ENCODE measurements at places on chromosomes 1 and 21.
A peak's percentile ranks its signal among the peaks of the same experiment; 100 is the strongest.

GRCh38 chr1:169586067-169586394 lies 250 bp downstream of the F5 start:
- DNase-seq: no peak

DNA sequence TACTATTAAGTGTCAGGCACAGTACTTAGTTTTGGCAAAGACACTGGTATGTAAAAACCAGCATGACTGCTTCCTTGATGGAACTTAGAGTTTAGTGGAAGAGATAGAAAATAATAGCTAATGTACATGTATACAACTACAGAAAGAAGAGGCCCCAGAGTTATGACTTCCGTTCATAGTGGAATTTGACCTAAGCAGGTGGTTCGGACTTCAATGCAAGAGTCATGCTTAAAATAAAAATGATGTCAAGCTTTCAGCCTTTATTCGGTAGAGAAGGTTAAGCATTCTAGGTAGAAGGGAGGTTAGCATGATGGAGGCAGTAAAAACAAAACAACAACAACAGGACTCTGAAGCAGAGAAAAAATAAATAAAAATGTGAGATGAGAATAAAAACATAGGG lies 165.9 kb downstream of the KCNT2 start:
- no peak for DNase-seq

DNA sequence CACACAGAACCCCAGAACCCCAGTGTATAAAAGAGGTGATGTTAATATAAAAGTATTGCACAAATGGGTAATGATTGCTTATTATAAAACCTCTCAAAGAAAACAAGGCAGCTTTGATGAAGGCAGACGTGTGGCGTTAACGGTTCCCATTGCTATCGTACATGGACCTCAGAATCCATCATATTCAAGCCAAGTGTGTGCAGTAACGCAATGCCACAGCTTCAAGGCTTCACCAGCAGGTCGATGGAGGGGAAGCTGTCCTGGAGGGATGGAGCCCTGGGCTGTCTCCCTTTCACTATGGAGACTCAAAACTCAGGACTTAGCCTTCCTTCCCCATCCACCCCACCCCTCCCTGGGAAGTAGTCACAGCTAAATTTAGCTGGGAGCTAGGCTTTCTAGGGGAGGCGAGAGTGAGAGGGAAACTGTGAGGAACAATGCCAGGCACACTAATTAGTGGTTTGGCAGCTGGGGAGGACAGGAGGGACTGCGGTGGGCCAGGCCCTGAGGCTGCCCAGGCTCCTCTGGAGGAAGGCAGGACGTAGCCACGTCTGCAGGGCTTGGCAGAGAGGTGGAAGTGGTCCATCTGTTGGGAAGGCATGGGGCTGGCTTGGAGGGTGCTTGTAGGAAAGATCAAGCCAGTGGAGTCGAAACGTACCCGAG lies 121.2 kb downstream of the HMGB4 start:
- DNase-seq: no peak

DNA sequence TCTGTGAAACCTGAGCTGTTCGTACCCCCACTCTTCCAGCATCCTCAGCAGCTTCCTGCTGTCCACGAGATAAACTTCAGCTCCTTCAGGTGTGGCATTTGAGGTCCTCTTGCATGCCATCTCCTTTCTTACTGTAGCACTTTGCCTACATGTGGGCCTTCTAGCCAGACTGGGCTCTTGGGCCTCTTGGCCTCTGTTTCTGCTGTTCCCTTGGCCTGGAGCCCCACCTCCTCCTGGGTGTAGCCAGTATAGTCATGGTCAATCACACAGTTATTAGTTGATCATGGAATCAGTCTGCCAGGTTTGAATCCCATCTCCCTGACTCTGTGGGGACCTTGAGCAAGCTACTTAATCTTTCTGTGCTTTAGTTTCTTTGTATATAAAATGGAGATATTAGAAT lies 26.4 kb downstream of the TMEM53 start:
- DNase-seq: no peak

DNA sequence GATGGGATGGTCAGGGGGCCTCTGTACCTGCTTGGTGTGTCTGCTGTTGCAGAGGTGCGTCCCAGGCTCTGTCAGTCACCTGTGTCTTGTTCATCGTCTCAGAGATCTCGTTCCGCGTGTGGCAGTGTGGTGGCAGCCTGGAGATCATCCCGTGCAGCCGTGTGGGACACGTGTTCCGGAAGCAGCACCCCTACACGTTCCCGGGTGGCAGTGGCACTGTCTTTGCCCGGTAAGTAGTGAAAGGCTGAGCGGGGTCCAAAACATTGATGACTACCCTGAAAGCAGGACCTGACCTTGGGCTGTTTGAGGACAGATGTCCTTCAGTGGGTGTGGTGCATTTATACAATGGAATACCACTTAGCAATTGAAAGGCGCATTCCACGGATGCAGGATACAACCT lies 171.0 kb downstream of the PGBD5 start:
- no peak for DNase-seq

GRCh38 chr1:85321237-85321964 lies 45.0 kb upstream of the BCL10 start:
- DNase-seq: peak; percentile 63

DNA sequence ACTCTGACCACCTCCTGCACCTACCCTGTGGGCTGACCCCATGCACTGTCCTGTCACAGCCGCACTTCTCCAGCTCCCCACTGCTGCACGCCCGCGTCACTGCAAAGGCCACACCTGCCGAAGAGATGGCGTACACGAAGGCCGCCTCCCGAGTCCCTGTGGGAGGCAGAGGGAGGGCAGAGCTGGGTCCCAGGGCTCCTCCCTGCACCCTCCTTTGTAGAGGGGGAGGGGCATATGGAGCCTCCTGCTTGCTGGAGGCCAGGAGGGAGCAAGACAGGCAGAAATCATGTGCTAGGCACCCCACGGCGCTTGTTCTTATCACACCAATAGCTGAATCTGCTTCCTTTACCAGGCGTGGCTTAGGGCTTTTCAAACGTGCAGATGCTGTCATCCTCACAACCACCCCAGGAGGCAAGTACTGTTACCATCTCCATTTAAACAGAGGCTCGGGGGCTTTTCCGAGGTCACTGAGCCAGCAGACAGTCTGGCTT lies 21.4 kb downstream of the WNT4 start:
- peak; percentile 92 for DNase-seq

GRCh38 chr21:26637201-26637745 lies 64.2 kb upstream of the CYYR1 start:
- DNase-seq: peak; percentile 11

GRCh38 chr1:26317612-26318337 lies at the start of gene CD52:
Gene CD52, plus strand, starts transcription at chr1:26317958. Its CDS starts 60 bp downstream, at chr1:26318018.
- no peak for DNase-seq

DNA sequence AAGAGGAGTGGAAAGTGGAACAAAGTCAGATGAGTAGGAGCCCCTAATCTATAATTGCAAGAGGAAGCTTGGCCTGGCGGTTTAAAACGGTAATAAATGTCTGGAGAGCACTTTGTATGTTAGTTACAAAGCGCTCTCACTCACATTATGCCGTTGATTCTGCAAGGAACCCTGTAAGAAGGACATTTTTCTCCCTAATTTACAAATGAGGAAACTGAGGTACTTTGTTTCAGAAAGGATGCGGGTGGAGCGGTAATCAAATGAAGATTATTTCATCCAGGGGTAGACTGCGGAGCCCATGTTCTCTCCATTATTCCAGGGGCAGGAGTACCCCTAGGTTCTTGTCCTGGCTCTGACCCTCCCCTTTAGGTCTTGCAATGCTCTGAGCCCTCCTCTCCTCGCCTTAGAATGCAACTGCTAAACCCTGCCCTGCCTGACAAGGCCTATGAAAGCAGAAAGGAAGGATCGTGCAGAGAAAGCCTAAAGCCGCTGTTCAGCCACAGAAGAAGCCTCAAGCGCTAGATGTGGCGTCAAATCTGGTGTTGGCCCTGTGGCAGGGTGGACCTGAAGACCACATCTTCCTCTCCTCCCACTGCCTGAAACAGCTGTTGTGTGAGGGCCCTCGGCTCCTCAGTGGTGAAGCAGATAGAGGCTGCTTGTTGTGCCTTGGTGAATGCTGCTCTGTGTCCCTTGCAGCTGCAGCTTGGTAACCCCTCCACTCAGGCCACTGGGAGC lies 588 bp upstream of the PACC1 start:
- no peak for DNase-seq

GRCh38 chr1:154937085-154937987 lies 817 bp upstream of the PMVK start:
- peak; percentile 98 for DNase-seq

DNA sequence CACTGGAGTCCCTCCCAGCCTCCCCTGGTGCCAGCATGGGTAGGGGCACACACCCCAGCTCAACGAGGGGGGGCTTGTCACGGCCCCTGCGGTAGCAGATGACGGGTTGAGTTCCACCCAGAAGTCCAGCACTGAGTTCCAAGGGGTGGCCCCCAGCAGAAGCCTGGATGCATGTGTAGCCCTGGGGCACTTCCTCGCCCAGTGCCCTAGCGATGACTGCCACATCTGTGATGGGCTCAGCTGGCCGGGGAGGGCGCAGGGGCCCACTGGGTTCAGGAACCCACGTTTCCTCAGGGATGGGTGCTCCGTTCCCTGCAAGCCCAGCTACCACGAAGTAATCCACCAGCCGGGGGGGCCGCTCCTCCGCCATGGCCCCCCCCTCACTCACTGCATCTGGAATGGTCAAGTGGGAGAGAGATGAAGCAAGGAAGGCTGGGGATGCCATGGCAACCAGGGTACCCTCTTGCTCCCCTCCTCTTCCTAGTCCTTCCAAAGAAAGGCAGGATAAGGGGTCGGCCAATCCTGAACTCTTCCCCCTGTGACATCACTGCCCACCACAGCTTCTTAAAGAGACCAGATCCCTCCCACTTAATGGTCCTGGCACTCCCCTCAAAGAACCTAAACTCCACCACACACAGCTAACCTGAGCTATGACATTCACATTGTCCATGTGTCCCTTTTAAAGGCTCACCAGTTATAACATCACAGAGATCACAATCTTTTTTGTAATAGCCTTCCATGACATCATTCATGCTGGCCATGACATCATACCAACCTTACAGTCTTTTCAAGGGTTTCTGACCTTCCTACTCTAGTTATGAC lies 2.3 kb downstream of the DENND4B start:
- no peak for DNase-seq

All from choroid plexus epithelial cell (primary cell).